ENCODE measurements at places on chromosomes 4 and X.

- DNase-seq: no peak
Measured at GRCh38 chrX:39377773-39378172, 576.5 kb downstream of the MID1IP1 start.

- DNase-seq: no peak
Measured at GRCh38 chrX:14963447-14964236, 90.4 kb downstream of the MOSPD2 start.

GRCh38 chr4:180197471-180197870 lies 2045.7 kb upstream of the TENM3 start:
- no peak for DNase-seq

DNA sequence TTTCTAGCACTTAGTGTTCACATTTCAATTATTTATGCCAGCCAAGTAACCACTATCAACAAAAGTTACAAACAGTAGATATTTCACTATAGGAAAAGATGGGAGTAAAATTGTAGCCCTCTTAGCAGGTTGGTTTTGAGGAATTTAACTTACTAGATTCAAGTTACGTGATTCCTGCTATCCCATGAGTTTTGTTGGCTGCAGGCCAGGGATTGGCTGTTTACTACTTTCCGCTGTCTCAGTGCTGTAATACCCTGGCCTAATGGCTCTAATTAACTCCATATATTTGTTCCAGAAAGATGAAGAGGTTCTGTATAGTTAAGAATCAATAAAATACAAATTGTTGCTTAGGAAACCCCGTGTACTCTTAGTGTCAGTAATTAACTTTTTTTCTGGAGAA lies 55.5 kb upstream of the MAGED1 start:
- DNase-seq: no peak

- no peak for DNase-seq
Measured at GRCh38 chrX:111492085-111492484, 19.4 kb upstream of the SERTM2 start.

GRCh38 chrX:55801811-55802210 lies 84.3 kb downstream of the RRAGB start:
- no peak for DNase-seq

- no peak for DNase-seq
Measured at GRCh38 chr4:138311771-138312535, 69.8 kb upstream of the SLC7A11 start.

- DNase-seq: no peak
Measured at GRCh38 chr4:110681381-110681780, 58.5 kb upstream of the PITX2 start.
